ENCODE measurements at places on chromosomes 4 and X.

- no peak for DNase-seq
Observed at GRCh38 chrX:19515615-19516105, 352 bp upstream of the MAP3K15 start.

GRCh38 chr4:53023677-53024299 lies 161.7 kb downstream of the RASL11B start:
- DNase-seq, result no peak

- no peak for DNase-seq
Observed at GRCh38 chrX:98459669-98460068, 1576.0 kb downstream of the RPA4 start.

- no peak for DNase-seq
Observed at GRCh38 chrX:129780441-129781105, 824 bp downstream of the SASH3 start.

GRCh38 chrX:96615448-96615847 lies 69.2 kb upstream of the DIAPH2 start:
- no peak for DNase-seq

DNA sequence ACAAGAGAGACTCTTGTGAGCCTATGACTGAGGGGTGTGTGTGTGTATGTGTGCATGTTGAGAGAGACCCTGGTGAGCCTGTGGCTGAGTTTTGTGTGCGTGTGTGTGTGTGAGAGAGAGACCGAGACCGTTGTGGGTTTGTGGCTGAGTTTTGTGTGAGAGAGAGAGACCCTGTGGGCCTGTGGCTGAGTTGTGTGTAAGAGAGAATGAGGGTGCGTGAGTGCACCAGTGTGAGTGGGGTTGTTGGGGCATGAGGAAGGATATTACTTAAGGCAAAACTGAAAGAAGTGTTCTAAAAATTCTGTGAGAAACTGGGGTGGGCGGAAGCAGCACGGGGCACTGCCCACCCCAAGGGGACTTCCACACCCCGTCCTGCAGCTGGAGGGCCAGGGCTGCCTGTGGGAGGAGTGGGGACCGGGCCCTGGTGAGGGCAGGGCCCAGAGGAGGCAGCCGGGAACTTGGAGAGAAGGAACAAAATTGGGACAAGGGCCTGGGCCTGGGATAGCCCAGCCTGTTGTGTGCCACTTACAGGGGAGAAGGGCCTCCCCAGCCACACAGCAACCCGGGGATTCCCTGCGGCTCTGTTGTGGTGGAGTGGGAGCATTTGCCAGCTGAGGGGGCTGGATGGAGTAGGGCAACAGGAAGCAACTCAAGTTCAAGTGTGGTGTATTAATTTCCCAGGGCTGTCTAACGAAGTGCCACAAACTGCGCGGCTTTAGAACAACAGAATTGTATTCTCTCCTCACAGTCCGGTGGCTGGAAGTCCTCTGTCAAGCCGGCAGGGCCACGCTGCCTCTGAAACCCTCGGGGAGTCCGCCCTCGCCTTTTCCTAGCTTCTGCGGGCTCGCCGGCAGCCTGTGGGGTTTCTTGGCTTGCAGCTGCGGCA lies 22.1 kb downstream of the TMEM131L start:
- no peak for DNase-seq

DNA sequence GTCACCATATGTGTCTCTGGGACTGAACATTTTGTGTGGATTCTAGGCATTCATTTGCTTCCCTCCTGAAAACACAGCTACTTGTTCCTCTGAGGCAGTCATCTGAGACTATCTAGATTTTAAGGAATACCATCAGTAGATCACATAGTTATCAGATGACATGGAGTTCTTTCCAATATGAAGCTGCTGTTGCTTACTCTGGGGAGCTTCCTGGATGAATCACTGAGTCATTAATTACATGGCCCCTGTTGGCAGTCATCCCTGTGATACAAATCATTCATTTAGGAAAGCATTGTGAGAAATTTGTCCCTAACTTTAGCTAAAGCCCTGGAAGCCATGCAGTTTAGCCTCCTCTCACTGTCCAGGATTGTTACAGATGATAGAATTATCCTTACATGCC lies 98.2 kb upstream of the ARSJ start:
- DNase-seq, result no peak

- peak; percentile 71 for DNase-seq
Observed at GRCh38 chr4:122826553-122827257, at the start of gene FGF2. FGF2 (plus strand) TSS chr4:122826831; CDS start chr4:122827175, 344 bp downstream.

DNA sequence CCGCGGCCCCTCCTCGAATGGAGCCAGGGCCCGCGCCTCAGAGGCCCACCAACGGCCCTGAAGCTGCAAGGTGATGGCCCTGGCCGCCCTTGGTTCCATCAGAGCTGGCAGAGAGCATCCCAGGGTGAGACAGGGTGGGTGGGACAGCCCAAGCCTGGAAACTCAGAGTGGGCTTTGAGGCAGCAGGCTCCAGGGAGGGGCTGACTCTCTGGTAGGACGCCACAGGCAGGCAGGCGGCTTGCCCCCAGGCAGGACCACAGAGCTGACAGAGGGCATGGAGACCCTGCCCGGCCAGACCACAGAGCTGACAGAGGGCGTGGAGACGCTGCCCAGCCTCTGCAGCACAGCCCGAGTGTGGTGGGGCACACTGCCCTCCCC lies 4.8 kb downstream of the MYL5 start:
- DNase-seq, result no peak

DNA sequence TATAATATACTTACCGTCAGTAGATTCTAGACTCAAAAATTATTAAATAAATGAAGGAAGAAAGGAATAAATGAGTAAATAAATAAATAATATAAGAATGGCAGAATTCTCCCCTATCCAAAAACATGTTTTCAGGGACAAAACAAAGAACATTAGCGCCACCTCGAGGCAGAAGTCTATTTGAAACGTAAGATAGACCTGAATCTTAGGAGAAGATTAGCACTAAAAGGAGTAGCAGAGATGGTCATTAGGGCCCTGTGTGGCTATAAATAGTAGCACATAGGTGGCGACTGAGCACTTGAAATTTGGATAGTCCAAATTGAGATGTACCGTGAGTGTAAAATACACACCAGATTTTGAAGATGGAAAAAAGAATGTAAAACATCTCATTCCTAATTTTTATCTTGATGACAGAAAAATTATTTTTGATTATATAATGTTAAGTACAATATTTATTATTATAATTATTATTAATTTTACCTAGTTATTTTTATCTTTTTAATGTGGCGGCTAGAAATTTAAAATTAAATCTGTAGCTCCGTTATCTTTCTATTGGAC lies 24.3 kb upstream of the SRD5A3 start:
- DNase-seq, result no peak

GRCh38 chr4:138804711-138805110 lies 210.9 kb upstream of the NOCT start:
- no peak for DNase-seq

DNA sequence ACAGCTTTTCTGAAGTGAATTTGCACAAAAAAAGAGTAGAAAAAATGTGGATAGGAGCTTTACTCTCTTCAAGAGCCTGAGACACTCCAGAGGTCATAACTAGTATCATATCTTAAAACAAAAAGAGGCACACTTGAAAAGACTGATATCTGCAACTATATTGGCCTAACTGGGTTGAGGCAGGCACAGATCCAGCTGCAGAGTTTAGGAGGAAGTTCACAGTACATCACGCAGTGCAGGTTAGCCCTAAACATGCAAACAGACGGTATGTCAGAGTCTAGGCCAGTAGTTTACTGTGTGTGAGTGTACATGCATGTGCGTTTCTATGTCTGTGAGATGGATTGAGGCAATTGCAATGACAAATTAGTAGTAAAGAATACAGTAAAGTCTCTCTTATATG lies 24.2 kb upstream of the CT47A1 start:
- no peak for DNase-seq

DNA sequence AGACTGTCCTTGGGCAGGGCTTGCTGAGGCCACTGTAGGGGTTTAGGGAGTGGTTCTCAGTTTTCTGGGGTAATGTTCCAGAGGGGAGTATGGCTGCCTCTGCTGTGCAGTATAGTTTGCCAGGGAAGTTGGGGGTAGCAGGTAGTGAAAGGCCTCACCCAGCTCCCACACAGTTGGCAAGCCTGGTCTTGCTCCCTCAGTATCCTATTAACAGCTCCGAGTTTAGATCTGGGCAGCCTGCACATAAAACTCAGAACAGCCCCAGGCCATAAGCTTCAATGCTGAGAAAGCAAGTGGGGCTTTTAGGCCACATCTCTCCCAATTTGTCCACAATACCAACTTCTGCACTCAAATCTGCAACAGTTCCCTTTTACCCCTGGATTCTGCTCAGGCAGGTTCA lies 205.2 kb downstream of the GALNTL6 start:
- DNase-seq, result no peak

DNA sequence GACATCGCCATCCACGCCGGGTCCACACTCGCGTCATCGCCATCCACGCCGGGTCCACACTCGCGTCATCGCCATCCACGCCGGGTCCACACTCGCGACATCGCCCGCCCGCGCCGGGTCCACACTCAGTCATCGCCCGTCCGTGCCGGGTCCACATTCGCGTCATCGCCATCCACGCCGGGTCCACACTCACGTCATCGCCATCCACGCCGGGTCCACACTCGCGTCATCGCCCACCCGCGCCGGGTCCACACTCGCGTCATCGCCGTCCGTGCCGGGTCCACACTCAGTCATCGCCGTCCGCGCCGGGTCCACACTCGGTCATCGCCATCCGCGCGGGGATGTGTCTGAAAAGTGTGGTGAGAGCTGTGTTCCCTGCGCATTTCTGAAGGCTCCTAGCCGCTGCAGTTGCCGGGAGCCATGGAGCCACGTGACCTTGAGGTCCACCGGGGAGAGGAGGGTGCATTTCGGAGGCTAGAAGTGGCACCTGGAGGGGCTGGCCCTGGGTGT lies 17.3 kb downstream of the PCGF3 start:
- no peak for DNase-seq

DNA sequence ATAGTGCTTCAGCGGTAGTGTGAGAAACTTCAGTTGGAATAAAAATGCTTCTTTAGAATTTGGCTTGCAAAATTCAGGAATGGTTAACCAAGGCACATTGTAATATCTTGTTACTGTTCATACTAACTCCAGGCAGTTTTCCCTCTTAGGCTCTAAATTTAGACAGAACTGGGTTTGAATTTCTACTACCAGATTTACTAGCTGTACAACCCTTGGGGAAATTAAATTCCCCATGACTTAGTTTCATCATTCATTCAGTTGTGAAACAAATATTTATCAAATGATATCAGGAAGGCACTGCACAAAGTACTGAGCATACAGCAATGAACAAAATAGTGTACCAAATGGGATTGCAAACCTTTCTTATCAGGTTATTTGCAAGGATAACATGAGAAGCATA lies 135.0 kb upstream of the IL15 start:
- no peak for DNase-seq

- DNase-seq, result no peak
Observed at GRCh38 chr4:38442073-38442788, 221.8 kb upstream of the KLF3 start.

DNA sequence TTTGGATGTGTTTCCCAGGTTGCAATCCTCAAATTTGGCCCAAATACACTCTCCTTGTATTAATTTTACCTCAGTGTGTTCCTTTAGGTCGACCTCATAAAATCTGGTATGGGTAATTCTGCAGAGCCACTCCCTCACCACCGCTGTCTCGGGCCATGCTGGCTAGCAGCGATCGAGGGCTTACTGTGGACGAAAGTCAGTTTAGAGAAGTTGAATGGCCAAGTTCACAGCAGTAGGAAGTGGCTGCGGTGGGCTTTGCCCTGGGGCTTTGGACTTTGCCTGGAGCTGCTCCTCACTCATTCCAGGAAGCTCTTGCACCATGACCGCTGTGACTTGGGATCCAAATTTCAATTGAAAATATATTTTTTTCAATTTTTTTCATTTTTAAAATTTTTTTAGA lies 19.6 kb downstream of the TMEM187 start:
- no peak for DNase-seq

- no peak for DNase-seq
Observed at GRCh38 chr4:7549866-7550265, 115.1 kb upstream of the PSAPL1 start.

Measured in substantia nigra (tissue), 51 donors.